ENCODE measurements at places on chromosomes 11 and 22.

GRCh38 chr22:20803696-20804324 lies 29.9 kb downstream of the SERPIND1 start:
- DNase-seq, result peak; percentile 71

- DNase-seq, result no peak
Measured at GRCh38 chr11:78067704-78068103, 4.0 kb downstream of the THRSP start.

- no peak for DNase-seq
Measured at GRCh38 chr11:27451244-27451965, 21.2 kb downstream of the LGR4 start.

DNA sequence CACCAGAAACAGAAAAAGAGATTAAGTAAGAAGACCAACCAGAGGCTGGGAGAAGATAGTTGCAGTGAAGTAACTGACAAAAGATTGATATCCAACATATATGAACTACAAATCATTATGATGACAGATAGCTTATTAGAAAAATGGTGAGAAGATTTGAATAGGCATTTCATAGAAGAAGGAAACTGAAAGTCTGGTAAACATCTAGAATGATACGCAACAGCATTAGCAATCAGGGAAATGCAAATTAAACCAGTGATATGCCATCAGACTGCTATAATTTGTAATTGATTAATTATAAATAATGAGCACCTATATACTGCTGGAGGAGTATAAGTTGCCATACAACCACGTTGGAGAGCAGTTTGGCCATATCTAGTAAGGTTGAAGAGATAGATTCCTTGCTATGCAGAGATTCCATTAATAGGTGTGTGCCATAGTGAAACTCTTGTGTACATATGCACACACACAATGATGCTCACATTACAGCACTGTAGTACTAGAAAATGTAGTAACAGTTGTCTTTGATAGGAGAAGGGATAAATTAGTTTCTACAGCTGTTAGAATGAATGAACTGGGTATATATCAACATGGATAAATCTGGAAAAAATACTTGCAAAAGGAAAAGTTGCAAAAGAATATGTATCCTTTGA lies 20.5 kb downstream of the RNF169 start:
- no peak for DNase-seq

GRCh38 chr11:57461841-57462489 lies 1.6 kb downstream of the RTN4RL2 start:
- no peak for DNase-seq

DNA sequence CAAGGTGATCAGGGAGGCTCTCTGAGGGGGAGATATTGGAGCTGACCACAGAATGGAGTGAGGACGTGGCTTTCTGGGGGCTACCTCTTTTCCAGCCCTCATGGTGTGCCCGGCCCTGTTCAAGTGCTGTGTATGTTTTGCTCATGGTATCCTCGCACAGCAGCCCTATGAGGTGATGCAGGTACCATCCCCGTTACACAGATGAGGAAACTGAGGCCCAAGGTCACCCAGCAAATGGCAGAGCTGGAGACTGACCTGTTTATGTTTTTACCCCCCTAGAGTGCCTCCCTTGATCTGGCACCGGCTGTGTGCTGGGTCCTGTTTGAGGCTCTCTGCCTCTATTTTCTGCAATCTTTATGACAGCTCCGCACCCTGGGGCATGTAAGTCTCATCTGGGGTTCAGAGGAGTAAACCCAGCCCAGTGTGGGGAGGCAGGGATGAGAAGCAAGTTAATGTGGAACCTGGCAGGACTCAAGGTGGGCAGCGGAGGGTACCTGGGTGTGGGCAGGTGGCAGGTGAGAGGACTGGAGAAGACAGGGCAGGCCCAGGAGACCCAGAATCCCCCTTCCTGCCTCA lies 20.8 kb downstream of the SGSM1 start:
- DNase-seq, result no peak

GRCh38 chr22:42805016-42805997 lies 51.8 kb downstream of the ARFGAP3 start:
- no peak for DNase-seq

GRCh38 chr22:23289851-23290724 lies 109.8 kb downstream of the BCR start:
- DNase-seq, result peak; percentile 86
